ENCODE measurements at places on chromosomes 2 and 18.
A peak's percentile ranks its signal among the peaks of the same experiment; 100 is the strongest.

GRCh38 chr2:187505065-187505672 lies 49.1 kb downstream of the TFPI start:
- no peak for DNase-seq

DNA sequence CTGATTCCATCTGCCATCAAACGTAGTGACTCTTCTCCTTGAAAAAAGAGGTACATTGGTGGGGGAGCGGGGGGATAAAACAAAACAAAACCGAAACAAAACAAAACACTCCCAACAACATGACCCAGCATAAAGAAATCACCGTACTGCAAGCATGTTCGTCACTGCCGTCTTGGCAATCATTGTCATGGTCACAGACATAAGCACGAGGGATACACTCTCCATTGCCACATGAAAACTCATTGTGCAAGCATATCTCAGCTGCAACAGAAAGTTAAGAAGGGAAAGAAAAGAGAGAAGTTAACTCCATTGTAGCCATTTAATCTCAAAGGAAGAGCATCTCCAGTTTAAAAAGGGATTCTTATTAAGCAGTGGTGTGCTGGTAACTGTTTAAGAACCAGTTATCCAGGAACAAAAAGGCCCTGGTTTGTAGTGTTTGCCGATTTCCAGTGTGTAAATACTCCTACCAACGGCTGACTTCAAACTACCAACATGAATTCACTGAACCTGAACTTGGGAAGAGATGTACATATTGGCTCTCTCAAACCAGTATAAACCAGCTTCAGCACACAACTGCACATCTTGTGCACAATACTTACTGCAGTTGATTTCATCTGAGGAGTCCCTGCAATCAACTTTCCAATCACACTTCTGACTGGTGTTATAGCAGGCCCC lies 68.2 kb downstream of the LRP2 start:
- DNase-seq: no peak

GRCh38 chr2:24824071-24824588 lies 30.9 kb downstream of the CENPO start:
- DNase-seq: no peak

DNA sequence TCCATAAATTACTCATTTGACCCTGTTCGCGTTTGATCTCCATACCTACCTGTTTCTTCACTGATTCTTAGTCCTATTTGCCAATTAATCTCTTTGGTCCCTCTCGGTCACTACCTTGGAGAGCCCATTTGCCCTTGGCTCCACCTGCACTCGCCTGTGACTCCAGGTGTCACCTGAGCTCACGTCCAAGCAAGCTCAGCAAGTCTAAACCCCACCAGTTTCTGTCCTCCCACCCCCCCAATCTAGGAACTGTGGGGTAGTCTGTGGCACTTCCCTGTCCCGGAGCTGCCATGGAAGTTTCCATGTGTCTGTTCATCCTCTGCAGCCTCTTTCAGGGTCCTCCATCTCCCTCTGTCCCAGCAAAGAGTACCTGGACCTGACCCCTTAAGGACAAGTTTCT lies 68.1 kb upstream of the BCL2L11 start:
- DNase-seq: no peak

GRCh38 chr18:46433121-46433826 lies 223.7 kb downstream of the LOXHD1 start:
- no peak for DNase-seq

DNA sequence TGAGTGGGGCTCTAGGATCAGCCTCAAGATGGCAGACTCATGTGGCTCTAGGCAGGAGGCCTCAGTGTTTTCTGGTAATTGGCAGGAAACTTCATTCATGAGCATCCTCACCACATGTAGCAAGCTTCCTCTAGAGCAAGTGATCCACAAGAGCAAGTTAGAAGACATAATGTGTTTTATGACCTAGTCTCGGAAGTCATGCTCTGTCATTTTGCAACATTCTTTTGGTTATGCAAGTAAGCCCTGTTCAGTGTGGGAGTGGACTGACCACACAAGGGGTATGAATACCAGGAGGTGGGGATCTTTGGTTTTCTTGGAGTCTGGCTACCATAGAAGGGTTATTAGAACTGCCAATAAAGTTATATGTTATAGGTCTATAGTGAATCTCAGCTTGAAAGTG lies 66.8 kb upstream of the STK39 start:
- no peak for DNase-seq

- no peak for DNase-seq
These were observed 770 bp downstream of the ZNF396 start for GRCh38 chr18:35376393-35376741.

DNA sequence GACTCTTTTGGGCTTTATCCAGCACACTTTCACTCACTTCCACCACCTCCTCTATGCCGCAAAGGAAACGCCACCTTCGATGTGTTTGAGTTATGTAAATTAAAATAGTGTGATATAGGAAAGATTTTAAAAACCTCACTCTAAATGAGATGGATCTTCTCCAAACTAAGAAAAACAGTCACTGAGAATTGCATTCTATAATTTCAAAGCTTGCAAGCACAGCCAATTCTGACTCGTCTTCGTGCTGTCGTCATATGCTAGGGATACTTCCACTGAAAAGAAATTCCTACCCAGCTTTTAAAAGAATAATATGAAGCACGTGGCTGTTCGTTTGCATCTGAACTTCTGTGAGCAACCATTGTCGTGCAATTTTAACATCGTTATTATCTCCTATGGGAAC lies 162.5 kb downstream of the SH3BP4 start:
- DNase-seq: no peak

DNA sequence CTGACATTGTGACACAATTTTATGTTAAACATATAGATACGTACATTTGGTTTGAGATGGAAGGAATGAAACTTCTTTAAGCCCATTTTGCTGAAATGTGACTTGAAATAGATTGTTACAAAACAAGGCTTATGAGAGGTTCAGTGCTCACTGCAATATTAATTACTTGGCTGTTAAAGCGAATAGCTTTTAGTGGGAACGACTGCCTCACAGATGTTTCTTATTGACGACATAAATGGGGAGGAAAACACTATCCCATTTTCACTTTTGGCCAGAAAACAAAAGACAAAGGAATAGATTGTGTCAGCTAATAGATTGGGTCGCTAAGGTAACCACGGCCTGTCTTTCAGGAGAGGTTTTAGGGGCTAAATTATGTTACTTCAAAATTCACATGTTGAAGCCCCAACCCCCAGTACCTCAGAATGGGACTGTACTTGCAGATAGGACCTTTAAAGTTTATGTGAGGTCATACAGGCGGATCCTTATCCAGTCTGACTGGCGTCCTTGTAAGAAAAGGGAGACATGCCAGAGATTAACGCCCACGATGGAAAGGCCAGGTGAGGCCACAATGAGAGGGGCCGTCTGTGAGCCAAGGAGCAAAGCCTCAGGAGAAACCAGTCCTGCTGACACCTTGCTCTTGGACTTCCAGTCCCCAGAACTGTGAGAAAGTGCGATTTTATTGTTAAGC lies 10.8 kb downstream of the INPP1 start:
- no peak for DNase-seq

DNA sequence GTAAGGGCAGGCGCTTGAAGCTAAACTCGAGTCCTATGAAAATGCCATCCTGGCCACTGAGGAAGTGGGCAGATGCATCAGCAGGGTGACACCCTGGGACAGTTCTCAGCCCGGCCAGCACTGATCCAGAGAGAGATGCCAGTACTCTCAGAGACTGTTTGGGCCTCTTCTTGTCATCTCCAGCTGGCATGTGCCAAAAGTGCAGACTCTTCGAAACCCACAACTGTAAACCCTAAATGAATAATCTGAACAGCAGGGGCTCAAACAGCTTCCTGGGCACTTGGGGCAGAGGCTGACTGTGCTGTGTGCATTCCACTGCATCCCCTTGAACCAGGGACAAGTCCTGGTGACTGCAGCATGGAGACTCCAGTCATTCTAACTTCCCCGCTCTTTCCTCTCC lies 204.2 kb upstream of the SMAD2 start:
- no peak for DNase-seq

DNA sequence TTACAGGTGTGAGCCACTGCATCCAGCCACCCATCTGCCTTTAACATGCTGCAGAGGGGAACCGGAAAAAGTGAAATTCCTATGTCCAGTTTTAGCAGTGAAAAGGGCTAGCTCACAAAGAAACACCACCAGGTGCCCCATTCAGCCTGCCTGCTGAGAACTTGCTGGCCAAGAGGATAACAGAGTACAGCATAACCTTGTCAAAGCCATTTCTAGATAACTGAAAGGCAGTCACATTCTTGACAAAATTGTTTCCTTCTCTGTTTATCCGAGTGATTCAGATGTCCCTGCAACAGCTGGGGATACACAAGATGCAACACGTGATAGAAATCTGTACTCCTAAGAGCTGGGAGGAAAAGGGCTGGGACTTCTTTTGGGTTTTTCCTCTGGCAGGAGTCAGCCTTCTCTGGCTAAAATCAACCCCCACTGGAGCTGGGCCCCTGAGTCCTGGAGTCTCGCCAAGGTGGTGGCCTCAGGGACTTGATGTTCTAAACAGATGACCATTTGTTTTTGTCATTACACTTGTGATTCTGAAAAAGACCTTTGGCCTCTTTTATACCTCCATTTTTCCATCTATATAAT lies 505.4 kb downstream of the BCL11A start:
- no peak for DNase-seq

DNA sequence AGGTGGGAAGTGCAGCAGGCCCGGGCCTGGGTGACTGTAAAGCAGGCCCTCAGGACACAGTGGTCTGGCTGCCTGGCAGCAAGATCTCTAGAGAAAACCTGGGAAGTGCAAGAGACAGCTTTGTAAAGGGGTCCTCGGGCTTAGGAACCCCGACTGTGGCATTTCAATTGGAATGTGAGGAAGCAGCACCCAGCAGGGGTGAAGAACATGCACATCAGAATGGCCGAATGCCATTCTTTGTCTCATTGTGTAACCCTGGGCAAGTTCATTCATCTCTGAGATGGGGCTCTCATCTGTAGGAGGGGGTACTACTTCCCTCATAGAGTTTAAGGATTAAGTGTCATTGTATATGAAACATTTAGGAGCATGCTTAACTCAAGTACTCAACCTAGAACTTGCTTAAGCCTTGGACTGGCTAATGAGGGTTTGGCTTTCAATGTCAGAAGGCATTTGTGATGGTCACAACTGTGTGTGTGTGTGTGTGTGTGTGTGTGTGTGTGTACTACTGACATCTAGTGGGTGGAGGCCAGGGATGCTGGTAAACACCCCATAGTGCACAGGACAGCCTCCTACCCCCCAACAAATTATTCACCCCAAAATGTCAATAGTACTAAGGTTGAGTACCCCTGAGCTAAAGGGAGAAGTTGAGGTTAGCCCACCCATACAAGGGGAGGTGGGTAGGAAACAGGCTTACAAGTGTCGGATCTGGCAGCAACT lies 29.3 kb downstream of the MEX3C start:
- no peak for DNase-seq

DNA sequence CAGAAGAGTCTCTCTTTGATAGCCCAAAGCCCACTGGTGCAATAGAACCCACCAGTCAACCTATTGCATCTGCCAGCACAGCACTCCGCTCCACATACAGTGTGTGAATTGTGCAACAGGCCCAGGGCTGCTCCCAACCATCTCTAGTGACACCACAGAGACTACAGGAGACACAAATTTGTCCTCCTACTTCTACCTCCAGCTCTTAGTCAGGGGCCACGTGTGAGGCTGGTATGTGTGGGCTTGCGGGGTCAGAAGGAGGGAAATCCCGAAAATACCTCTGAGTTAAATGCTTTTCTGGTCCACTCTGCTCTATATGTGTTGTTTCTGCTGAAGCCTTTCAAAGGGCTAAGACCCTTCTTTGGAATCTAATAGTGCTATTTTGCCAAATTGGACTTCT lies 18.0 kb downstream of the DGUOK start:
- DNase-seq: no peak

- DNase-seq: no peak
These were observed 380.2 kb downstream of the LNPK start for GRCh38 chr2:175621821-175622220.

DNA sequence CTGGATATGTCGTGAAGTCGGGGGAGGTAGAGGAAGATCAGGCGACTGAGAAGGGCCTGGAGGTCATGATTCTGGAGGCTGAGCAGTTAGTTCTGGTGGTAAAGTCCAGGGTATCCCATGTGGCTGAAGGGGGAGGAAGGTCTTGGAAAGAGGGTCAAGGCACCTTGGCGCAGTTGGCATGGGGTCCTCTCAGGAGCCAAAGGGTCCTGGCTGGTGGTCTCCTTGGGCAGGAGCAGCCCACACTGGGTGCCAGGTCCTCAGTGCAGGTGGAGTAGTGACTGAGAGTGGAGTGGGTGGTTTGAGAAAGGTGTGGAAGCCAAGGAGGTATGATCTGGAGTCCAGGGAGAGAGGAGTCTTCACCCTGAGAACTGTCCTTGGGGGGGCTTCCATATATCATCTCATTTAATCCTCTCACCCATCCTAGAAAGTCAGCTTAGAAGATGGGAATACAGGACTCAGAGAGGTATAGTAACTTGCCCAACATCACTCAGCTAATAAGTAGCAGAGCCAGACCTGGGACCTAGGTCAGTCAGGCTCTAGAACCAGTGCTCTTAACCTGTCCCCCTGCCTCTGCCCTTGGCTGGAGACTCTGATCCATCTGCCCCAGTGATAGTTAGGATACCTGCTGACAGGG lies 24.5 kb downstream of the FBXO41 start:
- no peak for DNase-seq

GRCh38 chr2:173983391-173983871 lies 18.3 kb upstream of the SP3 start:
- DNase-seq: no peak

- DNase-seq: no peak
These were observed 698.9 kb downstream of the GALR1 start for GRCh38 chr18:77948567-77948966.

- peak; percentile 88 for DNase-seq
These were observed 8.8 kb downstream of the PRLH start for GRCh38 chr2:237574894-237575868.

- no peak for DNase-seq
These were observed 364.4 kb downstream of the ZNF521 start for GRCh38 chr18:24987303-24988252.

GRCh38 chr2:47631792-47632398 lies 151.1 kb upstream of the MSH6 start:
- peak; percentile 92 for DNase-seq

DNA sequence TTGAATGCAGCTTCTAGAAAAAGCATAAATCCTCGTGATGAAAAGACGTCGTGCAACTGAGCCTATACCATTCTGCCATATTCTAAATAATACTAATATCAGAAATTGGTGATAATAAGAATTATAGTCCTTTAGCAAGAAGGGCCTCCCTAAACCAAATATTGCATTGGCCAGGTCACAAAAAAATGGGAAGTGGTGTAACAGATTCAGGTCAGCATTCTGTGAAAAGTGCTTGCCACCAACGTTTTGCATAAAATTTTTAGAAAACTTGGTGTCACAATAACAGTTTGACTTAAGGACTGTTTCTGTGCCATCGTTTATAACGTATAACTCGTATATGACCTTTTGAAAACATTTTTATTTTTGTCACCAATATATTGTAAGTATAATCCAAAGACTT lies 603.6 kb downstream of the CPS1 start:
- no peak for DNase-seq

GRCh38 chr18:33076601-33077000 lies 303.8 kb upstream of the KLHL14 start:
- no peak for DNase-seq

All from RWPE1 (cell line).